Fibroblast of the aortic adventitia (primary cell): ENCODE measurements at places on chromosomes 11 and 22.
A peak's percentile ranks its signal among the peaks of the same experiment; 100 is the strongest.

DNA sequence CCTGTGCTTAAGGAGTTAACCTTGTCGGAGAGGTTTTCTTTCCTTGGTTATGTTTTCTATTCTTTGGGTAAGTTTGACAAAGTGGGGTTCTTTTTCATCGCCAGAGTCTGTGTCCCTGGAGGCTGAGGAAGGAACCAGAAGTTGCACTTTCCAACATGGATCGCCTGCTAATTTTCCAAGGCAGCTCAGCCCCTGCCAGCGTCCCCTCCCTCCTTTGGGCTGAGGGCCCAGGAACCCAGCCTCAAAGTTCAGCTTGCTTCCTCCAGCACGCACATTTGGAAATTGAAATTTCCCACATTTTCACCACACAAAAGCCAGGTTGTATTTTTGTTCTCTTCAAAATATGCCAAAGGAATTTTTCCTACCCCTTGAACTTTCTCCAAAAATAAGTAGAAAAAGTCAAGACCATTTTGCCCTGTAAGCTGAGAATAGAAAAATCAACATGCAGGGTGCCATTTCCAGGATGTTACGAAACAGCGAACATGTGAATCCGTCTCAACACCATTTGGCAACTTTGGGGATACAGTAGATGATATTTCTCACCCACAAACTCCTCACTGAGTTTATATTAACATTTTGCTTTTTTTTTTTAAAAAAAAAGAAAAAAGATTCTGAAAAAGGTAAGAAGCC is 343.5 kb downstream of the TENM4 start:
- DNase-seq, result peak; percentile 82

GRCh38 chr22:48389916-48390315 is 1437.8 kb downstream of the BRD1 start:
- no peak for DNase-seq

- peak; percentile 52 for DNase-seq
Measured at GRCh38 chr22:22578702-22579424, 19.8 kb upstream of the PRAME start.

GRCh38 chr11:7056828-7057513 is 31.8 kb upstream of the RBMXL2 start:
- peak; percentile 35 for DNase-seq

- DNase-seq, result no peak
Measured at GRCh38 chr11:82703796-82704195, 29.9 kb downstream of the FAM181B start.

GRCh38 chr11:132983641-132983978 is 548.7 kb downstream of the OPCML start:
- no peak for DNase-seq

GRCh38 chr11:115362997-115363396 is 141.2 kb downstream of the CADM1 start:
- DNase-seq, result no peak

DNA sequence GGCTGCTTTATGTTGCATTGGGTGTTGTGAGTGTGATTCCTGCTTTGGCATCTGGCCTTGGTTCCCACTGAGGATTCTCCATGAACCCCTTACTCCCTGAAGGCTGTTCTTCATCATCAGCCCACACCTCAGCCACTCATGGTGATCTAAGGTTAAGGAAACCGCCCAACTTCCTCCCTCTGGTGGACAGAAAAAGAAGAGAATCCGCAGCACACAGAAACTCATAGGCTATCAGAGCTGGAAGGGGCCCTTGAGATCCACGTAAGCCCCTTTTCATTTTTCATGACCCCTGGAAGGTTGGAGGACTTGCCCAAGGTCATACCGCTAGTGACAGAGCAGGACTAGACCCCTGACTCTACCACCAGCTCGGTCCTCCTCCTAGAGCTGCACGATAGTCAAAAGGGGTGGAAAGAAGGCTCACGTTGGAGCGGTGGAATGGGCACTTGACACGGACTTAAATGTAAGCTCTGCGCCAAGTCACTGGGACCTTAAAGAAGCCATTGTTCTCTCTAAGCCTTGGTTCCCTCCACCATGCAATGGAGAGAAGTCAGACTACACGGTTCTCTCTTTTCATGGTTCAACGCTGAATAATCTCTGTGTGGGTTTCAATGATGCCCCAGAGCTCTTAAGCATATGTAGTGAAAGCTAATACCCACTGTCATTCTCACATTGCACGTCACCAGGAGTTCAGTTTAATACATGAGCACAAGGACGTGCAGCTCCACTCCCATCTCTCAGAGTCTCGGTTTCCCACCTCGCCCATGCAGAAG is 83.6 kb upstream of the CRTAM start:
- DNase-seq, result no peak

- peak; percentile 18 for DNase-seq
Measured at GRCh38 chr11:75597636-75598035, 35.6 kb downstream of the SERPINH1 start.

DNA sequence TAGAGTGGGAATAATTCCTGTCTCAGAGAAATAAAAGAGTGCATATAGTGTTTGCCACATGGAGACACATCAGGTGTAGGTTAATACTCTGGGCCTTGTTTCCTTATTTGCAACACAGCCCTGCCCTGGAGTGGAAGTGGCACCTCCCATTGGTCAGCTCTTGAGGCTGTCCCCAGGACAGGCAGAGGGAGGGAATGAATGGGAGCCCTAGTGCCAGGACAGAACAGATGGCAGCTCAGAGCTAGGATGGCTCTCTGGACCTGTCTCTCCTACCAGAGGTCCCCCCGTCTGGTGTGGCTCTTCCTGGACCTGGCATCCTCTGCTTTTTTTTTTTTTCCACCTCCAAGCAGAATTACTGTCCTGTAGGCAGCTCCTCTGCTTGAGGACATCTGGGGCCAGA is 35.6 kb downstream of the LIMK2 start:
- DNase-seq, result no peak

DNA sequence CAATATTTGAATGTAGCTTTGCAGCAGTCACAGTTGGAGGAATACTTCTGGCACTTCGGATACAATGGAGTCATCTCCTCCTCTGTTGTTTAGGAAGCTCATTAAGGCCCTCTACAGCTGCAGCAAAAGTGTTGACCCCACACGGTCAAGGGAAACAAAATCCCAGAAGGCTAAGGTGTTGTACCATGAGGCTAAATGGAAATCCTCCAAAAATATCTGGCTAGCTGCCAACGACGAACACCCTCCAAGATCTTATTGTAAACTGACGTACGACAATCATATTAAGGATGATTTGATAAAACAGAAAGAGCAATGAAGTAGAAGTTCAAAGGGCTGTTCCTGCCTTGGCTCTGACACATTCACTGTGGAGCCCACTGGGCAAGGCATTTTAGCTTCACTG is 4.0 kb downstream of the POGLUT3 start:
- no peak for DNase-seq

DNA sequence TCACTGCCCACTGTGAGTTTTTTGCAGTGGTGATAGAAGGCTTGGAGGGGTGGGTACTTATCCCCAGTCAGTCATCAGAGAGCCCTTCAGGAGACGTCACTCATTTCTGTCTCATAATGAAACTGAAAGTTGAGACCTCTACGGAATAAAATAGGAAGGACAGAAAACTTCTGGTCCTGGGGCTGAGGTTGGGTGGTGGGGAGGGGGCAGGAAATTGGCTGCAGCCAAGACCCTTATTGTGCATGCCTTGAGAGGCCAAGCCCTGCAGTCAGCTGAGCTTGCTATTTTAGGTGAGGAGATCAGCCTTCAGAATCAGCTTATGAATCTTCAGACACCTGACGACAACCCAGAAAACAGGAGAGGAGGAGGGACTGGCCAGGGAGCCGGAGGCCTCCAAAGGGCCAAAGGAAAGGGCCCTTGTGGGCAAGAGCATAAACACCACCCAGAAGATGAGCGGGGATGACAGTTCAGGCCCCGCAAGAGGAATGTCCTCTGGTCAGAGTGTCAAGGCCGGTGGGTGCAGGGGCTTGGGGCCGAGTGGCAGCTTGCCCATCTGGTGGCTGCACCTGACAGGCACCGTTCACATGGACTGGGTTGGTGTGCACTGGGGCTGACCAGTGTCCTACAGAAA is 17.9 kb upstream of the ADA2 start:
- no peak for DNase-seq

DNA sequence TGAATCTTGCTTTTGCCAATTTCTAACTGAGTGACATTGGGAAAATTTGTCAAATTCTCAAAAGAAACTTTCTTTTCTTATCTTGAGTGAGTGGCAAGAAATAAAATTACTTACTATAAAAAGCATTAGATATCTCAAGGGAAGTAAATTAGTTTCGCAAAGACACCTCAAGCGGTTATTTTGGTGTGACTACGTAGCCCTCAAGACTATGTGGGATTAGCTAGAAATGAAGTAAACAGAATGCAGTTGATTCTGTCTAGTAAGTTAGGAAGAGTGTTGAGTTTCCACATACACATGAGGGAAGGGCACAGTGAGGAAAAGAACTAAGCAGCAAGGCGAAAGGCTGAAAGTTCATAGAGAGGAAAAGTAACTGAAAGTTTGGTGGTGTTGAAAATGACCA is 28.3 kb upstream of the MS4A6A start:
- no peak for DNase-seq

DNA sequence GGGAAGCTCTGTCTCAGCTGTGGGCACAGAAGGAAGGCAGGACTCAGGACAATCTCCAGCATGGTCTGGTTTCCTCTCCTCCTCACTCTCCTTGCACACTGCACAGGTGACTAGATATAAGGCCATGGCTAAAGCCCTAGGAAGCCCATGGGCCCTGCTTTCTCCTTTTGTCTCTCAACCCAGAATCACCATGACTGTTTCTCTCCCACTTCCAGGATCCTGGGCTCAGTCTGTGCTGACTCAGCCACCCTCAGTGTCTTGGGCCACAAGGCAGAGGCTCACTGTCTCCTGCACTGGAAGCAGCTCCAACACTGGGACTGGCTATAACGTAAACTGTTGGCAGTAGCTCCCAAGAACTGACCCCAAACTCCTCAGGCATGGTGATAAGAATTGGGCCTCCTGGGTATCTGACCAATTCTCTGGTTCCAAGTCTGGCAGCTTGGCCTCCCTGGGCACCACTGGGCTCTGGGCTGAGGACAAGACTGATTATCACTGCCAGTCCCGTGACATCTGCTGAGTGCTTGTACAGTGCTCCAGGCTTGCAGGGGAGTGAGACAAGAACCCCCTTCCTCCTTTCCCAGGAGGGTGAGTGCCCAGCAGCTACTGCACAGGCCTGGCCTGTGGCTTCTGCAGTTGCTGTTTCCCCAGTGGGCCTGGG is 104.0 kb upstream of the TOP3B start:
- peak; percentile 16 for DNase-seq

- DNase-seq, result peak; percentile 65
Measured at GRCh38 chr11:36402568-36403170, 106.6 kb downstream of the PRR5L start.
